ENCODE measurements at places on chromosomes 3 and 15. TPM values are rescaled to one million over a fixed set of nuclear protein-coding genes. Genes with fewer than 3 reads are reported as not detected.

TBCCD1 gene
- 14.3 TPM for total RNA-seq

GALNT15 gene
- total RNA-seq, result 92.0 TPM

TUSC7 gene
- total RNA-seq, result not detected

GRCh38 chr3:152646004-152646403, 188.9 kb upstream of the P2RY1 start:
- DNase-seq, result no peak

DNA sequence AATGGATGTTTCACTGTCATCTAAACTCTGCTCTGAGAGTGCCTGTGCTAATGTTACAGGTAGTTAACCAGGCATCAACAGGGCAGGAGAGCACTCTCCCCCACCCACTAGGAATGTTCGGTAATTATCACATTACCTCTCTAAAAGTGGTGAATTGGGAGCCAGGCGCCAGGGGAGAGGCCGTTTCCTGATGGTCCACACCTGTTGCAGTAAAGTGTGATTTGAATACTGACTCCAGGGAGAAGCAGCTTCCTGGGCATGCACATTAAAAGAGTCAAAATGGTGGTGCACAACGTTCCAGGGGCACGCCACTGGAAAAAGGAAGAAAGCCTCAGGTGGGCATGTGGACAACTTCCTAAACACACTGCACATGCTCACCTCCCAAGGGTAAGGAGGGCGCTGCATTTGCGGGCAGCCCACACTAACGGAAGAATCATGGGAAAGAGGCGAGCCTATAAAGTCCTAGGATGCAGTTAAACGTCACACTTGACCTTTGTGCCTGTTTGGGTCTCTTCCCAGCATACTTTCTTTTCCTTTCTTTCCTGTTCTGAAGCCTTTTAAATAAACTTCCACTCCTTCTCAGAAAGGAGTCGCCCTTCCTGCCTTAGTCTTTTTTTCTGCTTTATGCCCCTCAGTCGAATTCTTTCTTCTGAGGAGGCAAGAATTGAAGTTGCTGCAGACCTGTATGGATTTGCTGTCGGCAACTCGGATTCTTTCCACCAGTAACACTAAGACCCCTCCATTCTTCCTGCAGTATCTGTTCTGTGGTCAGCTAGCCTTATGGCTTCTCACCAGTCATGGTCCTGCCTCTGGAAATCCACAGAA, 28.9 kb upstream of the GPD1L start:
- no peak for DNase-seq

GOLGA6D gene
- not detected for total RNA-seq

GATA2 gene
- 6.4 TPM for total RNA-seq
